HFFc6 (cell line): ENCODE measurements at places on chromosomes 7 and 10. TPM values are rescaled to one million over a fixed set of nuclear protein-coding genes. Genes with fewer than 3 reads are reported as not detected.

DNA sequence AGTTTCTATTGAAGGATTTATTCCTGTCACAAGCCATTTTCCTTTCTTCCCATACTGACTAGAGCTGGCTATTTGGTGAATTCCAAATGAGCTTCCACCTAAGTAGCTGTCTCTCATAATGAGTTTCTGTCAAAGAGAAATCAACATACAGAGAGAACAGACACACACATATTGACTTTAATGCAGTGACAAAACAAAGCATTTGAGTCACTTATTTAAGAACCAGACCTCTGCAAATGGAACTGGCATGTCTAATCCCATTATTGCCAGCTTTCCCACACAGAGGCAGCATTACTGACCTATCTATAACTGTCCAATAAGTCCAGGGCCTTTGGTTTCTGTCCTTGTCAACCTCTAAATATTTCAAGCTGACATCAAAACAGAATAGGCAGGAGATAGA is 179.3 kb upstream of the CSTF2T start:
- DNase-seq: no peak

DNA sequence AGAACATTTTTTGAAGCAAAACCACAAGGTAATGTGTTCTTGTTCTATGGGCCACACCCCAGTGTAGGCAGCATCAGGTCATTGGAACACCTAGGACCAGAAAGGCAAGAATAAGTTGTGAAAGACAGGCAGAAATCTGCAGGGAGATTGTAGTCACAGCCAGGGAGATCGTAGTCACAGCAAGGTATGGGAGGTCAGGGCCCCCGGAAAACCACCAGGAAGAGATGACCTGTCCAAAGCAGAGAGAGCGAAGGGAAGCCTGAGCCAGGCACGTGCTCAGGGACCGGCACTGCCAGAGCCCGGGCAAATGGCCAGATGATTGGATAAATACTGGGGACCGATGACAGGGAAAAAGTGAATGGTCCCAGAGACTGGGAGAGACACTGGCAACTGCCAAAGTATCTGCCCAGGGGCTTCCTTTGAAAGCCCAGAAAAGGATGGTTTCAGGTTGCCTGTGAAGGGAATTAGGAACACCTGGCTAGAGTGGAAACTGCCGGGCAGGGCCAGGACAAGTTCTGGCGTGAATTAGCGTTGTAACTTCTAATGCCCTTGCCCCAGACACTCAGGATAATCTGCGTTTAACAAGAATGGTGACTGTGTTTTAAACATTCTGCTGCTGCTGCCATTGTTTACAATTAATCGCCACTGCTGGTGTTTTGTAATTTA is 3.9 kb upstream of the NOBOX start:
- DNase-seq: no peak

DNA sequence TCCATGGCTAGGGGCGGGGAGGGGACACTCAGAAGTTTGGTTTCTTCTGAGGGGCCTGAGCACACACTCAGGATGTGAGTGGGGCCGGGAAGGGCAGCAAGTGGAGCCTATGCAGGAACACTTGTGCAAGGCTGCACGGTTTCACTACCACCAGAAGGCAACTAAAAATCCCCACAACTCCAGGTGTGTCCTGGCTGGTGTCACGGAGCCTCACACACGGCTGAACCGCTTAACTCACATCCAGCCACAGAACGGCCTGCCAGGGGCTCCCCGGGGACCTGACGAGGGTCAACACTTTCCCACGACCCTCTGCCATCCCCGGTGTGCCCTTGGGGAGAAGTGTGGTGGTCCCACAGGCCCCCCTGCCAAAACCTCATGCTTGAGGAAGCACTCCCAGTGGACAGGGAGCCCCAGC is 173.9 kb downstream of the ELFN1 start:
- DNase-seq: no peak

Gene PRTFDC1
- 12.7 to 32.6 TPM (median 16.0 TPM) in 3 replicates for total RNA-seq
